ENCODE measurements at places on chromosomes 5 and 9.

DNA sequence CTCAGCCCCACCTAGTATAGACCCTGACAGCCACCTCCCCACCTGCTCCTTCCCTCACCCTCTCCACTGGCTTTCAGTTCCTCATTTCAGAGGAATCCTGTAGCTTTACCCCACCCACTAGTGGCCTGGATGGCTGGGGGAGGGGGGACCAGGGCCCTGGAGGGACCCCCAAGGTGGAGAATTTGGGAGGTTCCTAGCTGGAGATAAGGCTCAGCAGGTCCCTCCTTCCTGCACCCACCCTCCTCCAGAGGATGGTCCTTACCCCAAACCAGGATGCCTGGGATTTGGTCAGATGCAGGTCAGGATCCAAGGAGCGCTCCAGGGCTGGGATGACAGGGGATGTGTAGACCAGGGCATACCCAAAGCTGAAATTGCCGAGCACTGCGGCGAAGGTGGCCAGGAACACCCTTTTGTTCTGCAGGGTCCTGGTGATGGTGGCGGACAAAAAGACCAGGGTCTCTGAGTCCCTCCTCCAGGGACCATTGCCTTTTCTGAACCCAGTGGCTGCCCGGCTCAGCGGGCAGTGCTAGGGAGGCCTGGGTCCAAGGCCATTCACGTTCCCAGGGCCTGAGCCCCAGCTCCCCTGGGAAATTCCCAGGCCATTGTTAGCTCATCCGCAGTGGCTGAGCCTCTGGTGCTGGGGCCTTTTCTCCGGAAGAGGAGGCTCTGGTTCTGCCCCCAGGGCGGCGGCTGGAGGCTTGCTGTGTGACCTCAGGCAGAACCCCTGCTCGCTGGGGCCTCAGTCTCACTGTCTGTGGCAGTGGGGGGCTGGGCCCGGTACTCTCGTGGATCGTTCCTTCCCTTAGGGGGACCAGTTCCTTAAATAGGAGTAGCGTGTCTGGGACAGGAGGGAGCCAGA is 678 bp downstream of the SLC2A6 start:
- DNase-seq = no peak

DNA sequence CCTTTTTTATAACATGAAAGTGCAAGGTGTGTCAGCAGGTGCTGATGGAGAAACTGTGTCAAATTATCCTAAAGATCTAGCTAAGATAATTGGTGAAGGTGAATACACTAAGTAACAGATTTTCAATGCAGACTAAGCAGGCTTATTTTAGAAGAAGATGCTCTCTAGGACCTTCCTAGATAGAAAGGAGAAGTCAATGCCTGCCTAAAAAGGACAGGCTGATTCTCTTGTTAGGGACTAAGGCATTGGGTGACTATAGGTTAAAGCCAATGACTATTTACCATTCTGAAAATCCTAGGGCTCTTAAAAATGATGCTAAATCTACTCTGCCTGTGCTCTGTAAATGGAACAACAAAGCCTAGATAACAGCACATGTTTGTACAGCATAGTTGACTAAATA is 1682.4 kb downstream of the MAT2B start:
- DNase-seq = no peak

DNA sequence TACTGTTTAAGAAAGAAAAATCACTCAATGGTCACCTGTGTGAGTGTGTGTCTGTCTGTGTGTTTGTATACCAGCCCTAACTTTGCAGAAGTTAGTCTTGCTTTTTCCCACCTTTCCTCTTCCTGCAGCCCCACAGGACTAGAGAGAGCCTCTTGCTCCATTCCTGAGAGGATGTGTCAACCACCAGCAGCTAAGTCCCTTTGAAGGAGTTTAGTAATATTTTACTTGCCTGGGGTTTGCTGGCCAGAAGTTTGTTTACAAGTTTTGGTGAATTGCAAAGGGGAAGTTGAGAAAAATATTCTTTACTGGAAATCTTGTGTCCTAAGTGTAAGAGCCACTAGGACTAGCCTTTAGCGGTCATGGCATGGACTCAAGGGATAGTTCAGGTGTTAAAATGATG is 316.2 kb downstream of the BRINP1 start:
- DNase-seq = no peak

- no peak for DNase-seq
These were observed 12.1 kb downstream of the JAK2 start for GRCh38 chr9:4997196-4997595.

- no peak for DNase-seq
These were observed 19.8 kb downstream of the CCDC69 start for GRCh38 chr5:151204051-151204450.

DNA sequence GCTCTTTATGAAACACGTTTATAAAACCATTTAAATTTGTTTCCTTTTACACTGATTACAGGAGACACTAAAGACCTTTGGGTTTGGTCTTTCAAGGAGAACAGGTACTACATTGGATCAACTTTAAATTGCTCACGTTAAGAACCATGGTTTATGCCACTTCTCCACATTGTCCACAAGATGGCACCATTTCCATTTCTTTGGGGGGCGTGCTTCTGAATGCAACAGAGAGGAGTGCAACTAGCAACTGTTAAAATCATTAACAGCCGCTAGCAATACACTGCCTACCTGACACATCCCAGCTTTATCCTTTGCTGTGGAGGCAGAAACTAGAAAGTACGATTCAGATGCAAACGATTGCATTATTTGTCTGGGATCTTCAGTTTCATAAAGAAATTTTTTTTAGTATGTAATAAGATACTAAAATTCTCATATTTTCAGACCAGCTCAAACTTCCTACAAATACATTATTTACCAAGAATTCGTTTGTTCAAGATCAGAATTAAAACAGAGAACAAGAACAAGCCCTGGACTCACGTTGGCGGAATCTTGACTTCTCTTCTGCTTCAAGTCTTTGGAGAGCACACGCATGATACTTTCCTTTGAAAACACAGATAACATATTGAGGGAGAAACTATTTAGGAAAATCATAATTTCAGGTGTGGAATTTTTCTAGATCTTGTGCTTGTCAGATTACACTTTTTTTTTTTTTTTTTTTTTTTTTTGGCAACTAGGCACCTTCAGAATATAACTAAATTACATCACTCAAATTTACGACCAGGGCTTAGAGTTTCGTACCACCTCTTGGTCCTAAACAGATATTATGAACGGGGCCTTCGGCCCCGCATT is 702 bp downstream of the CDC20B start:
- peak; percentile 39 for DNase-seq

DNA sequence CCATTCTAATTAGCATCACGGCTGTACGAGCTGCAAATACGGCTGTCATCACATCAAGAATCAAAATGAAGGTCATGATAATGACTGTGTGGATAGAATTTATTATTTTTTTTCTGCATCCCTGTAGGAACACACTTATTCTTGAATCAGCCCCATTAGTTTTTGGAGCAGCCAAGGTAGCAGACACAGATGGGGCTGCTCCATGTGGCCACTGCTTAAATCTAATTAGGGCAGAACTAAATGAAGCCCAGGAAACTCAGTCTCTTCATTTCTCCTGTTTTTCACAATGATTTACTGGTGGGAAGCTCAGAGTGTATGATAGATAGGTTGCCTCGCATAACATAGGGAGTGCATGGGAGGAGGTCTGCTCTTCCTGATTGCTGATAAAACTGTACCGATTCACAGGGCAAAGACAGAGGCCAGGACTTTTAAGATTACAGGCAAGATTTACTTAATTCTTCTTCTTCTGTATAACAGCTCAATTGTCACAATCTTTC is 275.5 kb downstream of the GLIS3 start:
- DNase-seq = no peak

DNA sequence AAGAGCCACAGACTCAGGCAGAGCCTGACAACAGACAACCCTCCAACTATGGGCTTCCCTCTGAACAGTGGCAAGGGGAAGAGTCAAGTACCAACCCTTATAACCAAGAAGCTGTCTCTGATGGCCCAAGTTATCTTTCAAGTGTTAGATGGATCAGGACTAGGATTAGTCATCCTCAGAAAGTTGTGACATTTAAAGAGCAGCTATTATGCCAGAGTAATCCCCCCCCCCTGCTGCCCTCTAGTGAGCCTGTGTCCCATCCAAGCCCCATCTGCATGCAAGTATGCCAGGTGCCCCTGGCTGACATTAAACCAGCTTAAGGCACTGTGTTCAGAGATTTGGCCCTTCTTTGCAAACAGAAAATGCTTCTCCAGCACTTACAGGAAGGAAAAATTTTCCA is 16.8 kb upstream of the SPATA31D1 start:
- no peak for DNase-seq

- DNase-seq = no peak
These were observed 40.4 kb upstream of the GADD45G start for GRCh38 chr9:89564346-89564878.

DNA sequence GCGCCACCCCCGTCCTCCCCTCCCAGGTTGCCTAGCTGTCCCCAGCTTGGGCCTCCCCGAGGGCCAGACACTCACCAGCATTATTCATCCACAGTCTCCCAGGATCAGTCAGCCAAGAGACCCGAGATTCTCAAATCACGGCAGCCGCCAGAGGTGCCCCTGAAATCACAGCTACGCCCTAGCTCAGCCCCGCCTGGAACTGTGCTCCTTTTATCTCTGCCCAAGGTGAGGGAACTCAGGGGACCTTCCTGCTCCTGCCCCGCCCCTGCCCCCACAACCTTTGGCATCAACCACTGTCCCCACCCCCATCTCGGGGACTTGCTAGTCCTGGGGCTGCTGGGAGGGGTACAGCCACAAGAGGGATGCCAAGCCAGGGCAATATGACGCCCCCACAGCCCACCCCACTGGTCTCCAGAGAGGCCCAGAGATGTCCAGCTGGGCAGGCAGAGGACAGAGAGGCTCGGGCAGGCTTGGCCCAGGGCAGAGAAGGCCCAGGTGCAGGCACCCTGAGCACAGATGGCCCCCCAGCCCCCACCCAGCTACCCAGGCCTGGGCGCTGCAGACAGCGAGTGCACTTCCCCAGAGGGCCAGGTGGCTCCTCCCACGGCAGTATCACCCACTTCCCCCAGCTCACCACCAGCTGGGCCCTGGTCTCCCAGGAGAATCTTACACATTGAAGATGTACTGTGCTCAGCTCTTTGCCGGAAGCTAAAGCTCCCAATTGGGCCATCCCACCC is at the start of gene FUT7:
FUT7 (minus strand) TSS at position 185 of the 737 bp plus-strand sequence; CDS start at position 88, 97 bp downstream.
- no peak for DNase-seq

- no peak for DNase-seq
These were observed 8.5 kb downstream of the NRARP start for GRCh38 chr9:137293482-137294090.

DNA sequence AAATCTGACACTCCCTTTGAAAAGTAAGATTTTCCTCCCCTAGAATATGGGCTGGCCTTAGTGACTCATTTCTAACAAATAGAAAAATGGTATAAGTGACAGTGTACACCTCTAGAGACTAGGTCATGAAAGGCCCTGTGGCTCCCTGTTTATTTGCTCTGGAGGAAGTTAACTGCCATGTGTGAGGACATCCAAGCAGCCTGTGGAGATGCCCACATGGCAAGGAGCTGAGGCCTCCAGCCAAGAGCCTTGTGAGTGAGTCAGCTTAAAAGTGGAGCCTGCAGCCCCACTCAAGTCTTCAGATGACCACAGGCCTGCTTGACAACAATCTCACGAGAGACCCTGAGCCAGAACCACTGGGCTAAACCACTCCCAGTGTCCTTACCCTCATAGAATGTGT is 128.1 kb upstream of the LHFPL2 start:
- DNase-seq = no peak

GRCh38 chr9:127437497-127438264 is 13.5 kb downstream of the ZNF79 start:
- no peak for DNase-seq

- DNase-seq = no peak
These were observed 7.9 kb downstream of the IRX4 start for GRCh38 chr5:1874771-1875220.

GRCh38 chr9:7508516-7508915 is 291.1 kb downstream of the DMAC1 start:
- no peak for DNase-seq

GRCh38 chr9:126704892-126705766 is 91.4 kb downstream of the LMX1B start:
- no peak for DNase-seq

- DNase-seq = no peak
These were observed 1.3 kb downstream of the TMEM250 start for GRCh38 chr9:136117291-136117915.

DNA sequence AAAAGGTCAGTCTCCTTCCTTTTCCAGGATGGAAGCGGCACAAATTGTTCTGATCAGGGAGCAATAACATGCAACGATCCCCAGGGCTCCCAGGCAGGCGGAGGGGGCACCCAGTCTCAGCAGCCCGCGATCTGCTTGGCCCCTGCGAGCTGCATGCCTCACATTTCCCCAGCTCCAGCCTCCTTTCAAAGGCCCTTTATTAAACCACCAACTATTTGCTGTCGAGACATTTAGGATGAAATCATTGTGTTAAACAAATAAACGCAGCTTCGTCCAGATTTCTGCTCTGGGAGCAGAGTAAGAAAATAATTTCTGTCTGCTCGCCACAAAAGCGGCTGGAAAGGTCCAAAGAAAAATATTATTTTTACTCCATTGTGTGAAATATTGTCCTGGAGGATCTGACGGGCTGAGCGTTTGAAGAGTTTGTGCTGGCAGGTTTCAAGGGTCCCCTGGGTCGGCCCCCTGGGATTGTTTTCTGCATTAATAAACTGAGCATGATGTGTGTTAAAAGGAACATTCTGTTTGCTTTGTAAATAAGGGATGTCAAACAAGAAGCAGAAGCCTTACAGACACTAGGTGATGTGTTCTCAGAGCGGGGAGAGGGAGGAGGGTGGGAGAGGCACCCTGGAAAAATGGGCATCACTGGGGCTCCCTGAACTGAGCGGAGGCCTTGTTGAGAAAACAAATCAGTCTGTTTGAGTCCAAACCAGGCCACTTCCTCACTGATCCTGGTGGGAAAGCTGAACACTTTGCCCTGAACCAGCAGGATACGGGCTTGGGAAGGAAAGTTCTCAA is 110.1 kb downstream of the FOXD1 start:
- no peak for DNase-seq

- DNase-seq = no peak
These were observed 176.5 kb upstream of the CTNND2 start for GRCh38 chr5:12080761-12081160.

DNA sequence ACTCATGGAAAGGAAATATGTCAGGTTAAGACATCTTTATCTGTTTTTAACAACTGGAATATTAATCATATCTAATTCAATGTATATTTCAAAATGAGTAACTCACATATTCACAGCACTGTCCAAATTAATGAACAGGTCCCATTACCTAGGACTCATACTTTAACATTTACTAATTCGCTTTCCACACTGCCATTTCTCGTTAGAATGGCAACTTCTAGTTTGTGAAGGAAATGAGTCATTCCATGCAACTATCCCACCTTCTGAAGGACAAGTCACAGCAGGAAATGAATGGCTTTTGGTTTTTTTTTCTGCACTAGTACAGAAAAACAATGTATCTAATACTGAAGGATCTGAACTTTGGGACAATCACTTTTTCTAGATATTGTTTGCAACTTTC is 24.6 kb upstream of the IFNK start:
- DNase-seq = peak; percentile 44

GRCh38 chr9:124635285-124635684 is 128.1 kb upstream of the NR5A1 start:
- no peak for DNase-seq

All from kidney epithelial cell (primary cell).